ENCODE measurements at places on chromosomes 6 and 20. TPM values are rescaled to one million over a fixed set of nuclear protein-coding genes. Genes with fewer than 3 reads are reported as not detected.

- no peaks in the 10 kb centered on the region for H3K36me3 ChIP-seq
- peaks cover 8% of the 10 kb centered on the region for H3K4me1 ChIP-seq
- no peaks in the 10 kb centered on the region for H3K27me3 ChIP-seq
These were observed 7.2 kb upstream of the LCA5 start for GRCh38 chr6:79544299-79544927.

- no peaks in the 10 kb centered on the region for H3K4me1 ChIP-seq
- no peaks in the 10 kb centered on the region for H3K27me3 ChIP-seq
- no peak overlapping the region for H3K27ac ChIP-seq
- DNase-seq = no peak
These were observed 126.0 kb downstream of the SCML4 start for GRCh38 chr6:107698146-107698545.

GRCh38 chr6:23635150-23635549, 490.9 kb upstream of the NRSN1 start:
- no peak overlapping the region for H3K27ac ChIP-seq
- H3K4me1 ChIP-seq = no peaks in the 10 kb centered on the region
- no peaks in the 10 kb centered on the region for H3K36me3 ChIP-seq
- DNase-seq = no peak
- H3K27me3 ChIP-seq = no peaks in the 10 kb centered on the region

ADTRP gene
- 18.7 TPM for total RNA-seq

Measured in stomach (tissue), 19 donors.